ENCODE measurements at places on chromosomes 7 and 10.

GRCh38 chr10:116109881-116110280, 163.1 kb downstream of the GFRA1 start:
- DNase-seq: no peak

DNA sequence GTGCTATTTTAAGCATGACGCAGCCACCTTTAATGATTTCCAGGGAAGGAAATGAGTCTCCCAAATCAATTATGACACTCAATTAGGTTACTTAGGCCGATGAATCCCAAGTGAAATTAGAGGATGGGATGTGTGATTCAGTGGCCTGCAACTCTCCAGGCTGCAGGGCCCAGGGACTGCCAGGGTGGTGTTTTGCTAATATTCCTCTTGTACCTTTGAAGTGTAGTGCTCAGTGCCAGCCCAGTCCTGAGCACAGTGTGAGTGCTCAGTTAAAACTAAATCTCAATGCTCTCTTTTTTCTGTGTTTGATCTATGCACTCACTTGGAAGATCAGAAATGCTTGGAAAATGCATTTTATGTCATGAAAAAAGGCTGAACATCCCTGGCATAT, 51.6 kb downstream of the SEM1 start:
- DNase-seq: no peak

GRCh38 chr10:9239298-9239697, 1184.8 kb downstream of the GATA3 start:
- no peak for DNase-seq

- no peak for DNase-seq
Observed at GRCh38 chr10:17527514-17528146, 73.2 kb upstream of the ST8SIA6 start.

DNA sequence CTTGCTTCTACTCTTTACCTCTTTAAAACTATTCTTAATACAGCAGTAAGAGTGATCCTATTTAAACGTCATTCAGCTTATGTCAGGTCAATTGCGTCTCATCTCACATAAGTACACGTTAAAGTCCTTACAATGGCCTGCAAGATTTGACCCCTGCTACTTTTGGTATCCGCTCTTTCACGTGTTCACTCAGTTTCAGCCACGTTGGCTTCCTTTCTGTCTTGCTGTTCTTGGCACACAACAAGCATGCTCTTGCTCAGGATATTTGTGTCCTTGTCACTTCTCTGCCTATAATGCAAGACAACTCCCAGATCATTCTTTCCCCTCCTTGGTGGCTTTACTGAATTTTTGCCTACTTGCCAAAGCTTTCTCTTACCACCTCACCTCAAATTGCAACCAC, 296.8 kb downstream of the PCLO start:
- no peak for DNase-seq

DNA sequence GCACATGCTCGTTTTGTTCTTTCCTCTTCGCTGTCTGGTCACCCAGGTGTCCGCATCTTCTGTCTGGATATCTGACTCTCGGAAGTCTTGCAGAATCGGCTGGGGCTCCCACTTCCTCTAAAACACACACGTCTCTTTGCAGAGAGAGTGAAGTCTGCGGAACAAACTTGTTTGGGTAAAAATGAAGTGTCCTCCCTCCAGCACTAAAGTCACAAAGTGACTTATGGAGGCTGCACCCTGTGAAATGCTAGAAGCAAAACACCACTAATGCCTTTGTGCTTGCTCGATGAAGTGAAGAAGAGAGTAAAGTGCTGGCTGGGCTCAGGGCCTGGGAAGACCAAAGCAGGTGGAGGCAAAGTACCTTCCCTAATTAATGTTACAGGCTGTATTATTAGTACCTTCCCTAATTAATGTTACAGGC, 71.4 kb downstream of the FGFR2 start:
- no peak for DNase-seq

- DNase-seq: peak; percentile 45
Observed at GRCh38 chr7:150992833-150993302, 2.1 kb downstream of the NOS3 start.

GRCh38 chr7:135335628-135336139, 102.0 kb downstream of the STRA8 start:
- peak; percentile 24 for DNase-seq

- DNase-seq: no peak
Observed at GRCh38 chr10:74381291-74381853, 230.4 kb downstream of the ADK start.

GRCh38 chr7:50782375-50783208, at the start of gene GRB10:
TSS of gene GRB10 (minus strand) at chr7:50782896. CDS start at chr7:50732322, 50,574 bp downstream.
- no peak for DNase-seq

GRCh38 chr7:151884312-151885201, 7.6 kb upstream of the PRKAG2 start:
- DNase-seq: no peak

GRCh38 chr7:70034999-70035398, 436.7 kb downstream of the AUTS2 start:
- no peak for DNase-seq

DNA sequence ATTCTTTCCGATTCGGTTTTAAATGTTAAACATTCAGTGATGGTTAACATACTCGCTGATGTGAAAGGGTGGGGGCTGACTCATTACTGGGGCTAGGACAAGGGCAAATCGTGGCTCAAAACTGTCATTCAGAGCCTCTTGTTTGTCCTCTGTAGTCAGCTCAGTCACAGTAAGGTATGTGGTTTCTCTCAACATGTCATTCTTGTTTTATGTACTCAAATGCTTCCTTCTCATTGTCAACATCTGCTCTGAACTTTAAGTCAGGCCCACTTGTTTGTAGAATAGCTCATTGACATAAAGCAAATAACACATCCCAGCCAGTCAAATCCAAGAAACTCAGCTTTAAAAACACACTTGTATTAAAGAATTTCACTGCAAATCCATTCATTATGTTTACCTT, 7.3 kb downstream of the SLC16A9 start:
- DNase-seq: no peak

DNA sequence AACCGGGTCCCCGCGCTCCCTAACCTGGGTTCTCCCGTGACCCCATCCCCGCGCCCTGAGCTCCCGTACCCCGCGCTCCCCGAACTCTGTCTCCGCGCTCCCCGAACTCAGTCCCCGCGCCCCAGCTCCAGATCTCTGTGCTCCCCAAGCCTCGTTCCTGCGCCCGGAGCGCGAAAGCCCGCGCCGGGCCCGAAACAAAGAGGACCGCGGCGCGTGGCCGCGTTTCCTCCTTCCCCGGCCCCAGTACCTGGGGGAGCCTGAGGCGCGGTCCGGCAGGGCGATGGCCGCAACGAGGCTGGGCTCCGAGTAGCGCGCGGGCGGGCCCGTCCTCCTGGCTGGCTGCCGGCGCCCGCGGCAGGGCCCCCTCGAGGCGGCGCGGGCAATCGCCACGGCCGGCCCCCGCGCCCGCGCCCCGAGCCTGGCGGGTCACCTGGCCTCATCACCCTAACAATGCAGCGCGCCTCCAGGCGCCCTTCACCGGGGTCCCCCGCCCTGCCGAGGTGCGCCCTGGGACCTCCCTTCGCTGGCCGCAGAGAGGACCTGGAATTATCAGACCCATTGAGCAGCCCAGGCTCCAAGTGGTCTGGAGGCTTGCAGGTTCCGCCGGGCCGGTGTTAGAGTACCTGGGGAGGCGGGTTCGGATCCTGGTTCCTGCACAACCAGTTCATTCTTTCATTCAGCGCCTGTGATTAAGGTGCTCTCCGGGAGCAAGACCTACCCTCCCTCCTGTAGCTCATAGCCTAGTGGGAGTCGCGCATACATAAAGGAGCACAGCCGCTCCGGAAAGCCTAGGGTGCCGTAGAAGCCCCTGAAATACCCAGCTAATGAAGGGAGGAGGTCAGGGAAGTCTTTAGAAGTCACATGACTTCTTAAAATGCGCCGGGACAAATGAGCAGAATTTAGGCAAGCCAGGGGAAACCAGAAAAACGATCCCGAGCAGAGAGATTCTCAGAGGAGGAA, at the start of gene TNS3:
TNS3 (minus strand) TSS at position 308 of the 960 bp plus-strand sequence. CDS start 142,475 bp downstream, outside the sequence.
- no peak for DNase-seq

- DNase-seq: no peak
Observed at GRCh38 chr7:156082048-156083040, 270.1 kb upstream of the SHH start.

DNA sequence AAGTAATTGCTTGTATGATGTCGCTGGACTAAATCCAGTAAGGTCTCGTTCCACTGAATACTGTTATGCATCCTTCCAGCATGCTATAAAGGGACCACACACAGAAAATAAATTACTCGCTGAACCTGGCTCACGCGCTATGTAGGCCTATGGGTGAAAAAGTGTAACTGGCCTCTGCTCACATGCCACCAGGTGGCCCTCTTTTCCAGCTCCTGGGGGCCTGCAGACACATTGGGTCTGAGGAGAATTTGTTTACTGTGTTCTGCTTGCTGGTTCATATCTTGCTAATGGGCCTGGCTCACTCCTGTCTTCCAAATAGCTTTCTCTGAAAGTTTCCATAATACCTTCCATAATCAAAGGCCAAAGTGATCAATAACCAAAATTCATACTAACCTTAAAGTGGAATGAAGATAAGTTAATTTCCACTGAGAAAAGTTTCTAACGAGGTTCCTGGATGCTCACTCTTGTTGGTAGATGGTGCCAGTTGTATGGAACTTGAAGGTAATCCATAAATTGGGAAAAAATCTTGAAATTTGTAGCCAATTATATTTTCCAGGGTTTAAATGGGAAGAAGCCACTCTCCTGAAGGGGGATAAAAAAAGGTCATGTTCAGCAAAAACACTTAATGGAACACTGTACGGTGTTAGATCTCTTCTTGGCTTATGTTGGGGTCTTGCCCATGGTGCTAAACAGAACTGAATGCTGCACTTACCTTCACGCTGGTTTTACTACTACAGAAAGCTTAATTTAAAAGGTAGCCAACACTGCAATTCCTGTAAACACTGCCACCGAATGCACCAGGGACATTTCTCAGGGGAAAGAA, 27.0 kb upstream of the ZPBP start:
- no peak for DNase-seq

DNA sequence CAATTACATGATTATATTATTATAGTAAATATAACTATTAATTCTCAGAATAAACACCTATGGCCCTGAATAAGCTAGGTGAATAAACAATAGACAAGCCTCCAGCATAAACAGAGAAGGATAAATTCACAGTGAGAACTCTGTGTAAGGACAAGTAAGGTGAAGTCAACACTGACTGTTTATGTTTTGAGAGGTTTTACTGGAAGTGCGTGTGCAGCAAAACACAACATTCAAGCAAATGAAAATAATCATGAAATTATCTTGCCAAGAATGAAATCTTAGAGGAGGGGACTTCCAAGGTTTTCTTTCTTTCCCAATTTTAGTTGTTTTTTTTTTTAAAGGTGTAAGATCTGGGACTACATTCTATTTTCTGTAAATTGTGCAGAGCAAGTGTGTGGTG, 112.5 kb downstream of the MACC1 start:
- no peak for DNase-seq

DNA sequence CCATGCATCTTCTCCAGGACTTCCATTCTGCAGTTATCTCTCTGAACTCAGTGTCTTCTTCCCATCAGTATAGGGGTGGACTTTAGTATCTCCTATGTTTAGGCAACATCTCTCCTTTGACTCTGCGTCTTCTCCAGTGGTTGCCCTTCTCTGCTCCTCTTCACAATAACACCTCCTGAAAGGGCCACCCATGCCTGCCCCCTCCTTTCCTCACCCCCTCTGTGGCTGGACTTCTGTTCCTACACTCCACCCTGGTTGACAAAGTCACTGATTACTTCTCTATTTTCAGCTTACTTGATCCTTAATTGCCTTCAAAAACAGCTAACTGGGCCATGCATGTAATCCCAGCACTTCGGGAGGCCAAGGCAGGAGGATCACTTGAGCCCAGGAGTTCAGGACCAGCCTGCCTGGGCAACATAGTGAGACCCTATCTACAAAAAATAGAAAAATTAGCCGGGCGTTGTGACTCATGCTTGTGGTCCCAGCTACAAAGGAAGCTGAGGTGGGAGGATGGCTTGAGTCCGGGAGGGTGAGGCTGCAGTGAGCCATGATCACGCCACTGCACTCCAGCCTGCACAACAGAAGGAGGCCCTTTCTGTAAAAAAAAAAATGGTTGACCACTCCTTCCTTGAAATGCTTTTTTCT, 13.7 kb downstream of the SRGN start:
- DNase-seq: no peak

- no peak for DNase-seq
Observed at GRCh38 chr7:81457852-81458522, 311.9 kb downstream of the HGF start.

DNA sequence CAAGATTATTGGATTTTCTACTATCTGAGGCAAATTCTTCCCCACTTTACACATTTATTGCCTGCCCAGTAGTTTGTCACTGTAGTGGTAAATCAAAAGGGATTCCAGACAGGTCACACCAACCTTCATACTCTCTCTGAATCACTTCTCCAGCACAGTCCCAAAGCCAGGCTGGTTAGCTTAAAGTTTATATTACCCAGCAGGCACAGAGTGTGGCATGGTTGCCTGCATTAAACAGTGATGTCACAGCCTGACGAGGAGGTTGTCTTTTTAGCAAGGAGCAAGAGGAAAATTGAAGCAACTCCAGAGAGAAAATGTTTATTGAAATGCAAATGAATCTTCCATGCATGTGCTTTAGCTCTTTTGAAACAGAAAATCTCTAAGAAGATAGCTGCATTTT, 375.5 kb upstream of the CELF2 start:
- no peak for DNase-seq

GRCh38 chr10:43890124-43890523, 241.4 kb upstream of the ZNF32 start:
- no peak for DNase-seq

DNA sequence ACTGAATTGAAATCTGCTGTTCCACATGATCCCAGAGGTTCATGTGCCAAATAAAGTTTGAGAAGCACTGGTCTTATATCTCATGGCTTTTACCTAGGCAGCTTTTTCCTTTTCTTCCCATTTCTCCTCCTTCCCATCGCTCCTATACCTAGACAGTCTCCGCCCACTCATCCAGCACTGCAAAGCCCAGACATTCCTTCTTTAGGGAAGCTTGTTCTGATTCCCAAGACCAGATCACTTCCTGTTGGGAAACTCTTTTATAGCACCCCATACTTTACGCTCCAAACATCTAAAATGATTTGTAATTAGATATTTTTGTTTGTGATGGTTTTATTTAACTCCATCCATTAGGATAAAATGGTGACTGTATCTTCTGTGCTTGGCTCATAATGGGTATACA, 75.9 kb downstream of the BMPER start:
- no peak for DNase-seq

DNA sequence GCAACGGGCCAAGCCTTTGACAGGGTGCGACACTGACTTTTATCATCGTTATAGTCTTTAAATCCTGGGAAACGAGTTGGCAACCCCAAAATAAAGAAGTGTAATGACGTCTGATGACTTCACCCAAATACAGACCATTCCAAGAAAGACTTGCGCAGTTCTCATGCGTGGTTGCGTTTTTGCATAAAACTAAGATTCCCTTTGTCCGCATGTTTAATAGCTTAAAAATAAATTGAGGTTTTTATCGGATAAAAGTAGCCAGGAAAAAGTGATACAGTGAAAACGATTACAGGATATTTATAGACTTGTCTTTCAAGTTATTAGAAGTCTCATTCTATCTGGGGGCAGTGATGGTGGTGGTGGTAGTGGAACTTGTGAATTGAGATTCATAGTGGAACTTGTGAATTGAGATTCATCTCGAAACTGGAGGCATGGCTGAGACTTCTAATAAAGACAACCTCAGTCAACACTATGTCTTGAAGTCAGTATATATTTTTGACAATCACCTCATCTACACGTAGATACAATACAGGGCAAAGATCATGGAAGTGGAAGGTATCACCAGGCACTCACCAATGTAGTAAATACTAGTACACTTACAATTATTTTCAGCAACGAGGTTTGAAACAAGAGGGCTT, 1.2 kb upstream of the NAMPT start:
- no peak for DNase-seq

GRCh38 chr10:33509231-33509831, 174.9 kb upstream of the NRP1 start:
- DNase-seq: peak; percentile 6
